Stimulated activated CD8-positive, alpha-beta memory T cell treated with anti-CD3 and anti-CD28 coated beads, Interleukin-12 subunit alpha, Interleukin-12 subunit beta, amount 100 ng/mL, for 4 hours (primary cell): ENCODE measurements at places on chromosomes 5 and 9.

DNA sequence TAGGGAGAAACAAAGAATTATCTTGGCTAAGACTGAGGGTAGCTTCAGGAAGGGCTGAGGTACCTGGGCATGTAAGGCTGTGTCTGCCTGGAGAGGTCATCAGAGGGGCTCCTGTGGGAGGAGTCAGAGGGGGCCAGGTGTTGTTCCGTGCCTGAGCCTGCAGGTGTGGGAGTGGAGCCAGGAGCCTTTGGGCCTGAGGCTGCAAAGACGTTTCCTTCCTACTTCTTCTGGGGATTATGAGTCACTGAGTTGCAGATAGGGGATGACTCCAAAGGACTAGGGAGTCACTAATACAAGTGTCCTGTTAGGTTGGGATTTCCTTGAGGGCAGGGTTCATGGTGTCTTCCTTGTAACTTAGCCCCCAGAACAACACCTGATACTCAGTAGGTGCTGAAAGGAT is 391.1 kb downstream of the ARHGEF28 start:
- no peak for DNase-seq

- no peak for DNase-seq
Measured at GRCh38 chr5:151958111-151958510, 33.5 kb upstream of the GLRA1 start.

GRCh38 chr5:68428231-68428811 is 212.8 kb downstream of the PIK3R1 start:
- DNase-seq = no peak

DNA sequence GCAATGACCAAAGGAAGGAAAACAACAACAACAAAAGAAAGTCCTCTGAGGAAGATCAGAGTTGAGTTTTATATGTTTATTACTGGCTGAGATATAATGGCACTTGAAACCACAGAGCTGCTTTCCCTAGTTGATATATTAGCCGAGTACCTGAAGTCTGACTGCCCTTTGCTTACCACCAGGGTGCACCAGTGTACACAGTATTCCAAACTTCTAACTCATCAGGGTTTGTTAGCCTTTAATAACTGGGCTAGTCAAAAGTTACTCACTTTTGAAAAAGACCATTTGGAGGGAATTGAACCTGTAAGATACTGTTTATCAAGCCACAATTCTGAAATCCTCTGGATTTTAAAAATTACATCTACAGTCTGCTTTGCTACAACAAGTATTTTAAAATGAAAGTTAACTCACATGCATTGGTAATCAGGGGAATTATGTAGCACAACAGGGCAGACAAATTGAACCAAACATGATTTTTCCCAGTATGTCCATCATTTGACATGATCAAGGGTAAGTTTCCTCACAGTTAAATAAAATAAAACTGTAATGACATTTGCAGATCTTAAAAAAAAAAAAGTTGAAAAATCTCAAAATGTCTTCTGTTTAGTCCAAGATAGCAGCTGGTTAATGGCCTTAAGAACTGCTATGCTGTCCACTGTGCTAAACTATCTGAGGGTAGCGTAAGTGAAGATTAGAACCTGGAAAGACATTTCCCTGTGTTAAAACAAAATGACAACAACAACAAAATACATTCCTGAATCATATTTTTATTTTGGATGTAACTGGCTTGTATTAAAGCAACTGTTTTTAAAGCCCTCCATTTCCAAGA is 57.3 kb upstream of the C6 start:
- no peak for DNase-seq

- DNase-seq = no peak
Measured at GRCh38 chr9:78291240-78291925, 5.5 kb upstream of the PSAT1 start.

GRCh38 chr5:120413686-120414085 is 50.4 kb upstream of the PRR16 start:
- DNase-seq = no peak

DNA sequence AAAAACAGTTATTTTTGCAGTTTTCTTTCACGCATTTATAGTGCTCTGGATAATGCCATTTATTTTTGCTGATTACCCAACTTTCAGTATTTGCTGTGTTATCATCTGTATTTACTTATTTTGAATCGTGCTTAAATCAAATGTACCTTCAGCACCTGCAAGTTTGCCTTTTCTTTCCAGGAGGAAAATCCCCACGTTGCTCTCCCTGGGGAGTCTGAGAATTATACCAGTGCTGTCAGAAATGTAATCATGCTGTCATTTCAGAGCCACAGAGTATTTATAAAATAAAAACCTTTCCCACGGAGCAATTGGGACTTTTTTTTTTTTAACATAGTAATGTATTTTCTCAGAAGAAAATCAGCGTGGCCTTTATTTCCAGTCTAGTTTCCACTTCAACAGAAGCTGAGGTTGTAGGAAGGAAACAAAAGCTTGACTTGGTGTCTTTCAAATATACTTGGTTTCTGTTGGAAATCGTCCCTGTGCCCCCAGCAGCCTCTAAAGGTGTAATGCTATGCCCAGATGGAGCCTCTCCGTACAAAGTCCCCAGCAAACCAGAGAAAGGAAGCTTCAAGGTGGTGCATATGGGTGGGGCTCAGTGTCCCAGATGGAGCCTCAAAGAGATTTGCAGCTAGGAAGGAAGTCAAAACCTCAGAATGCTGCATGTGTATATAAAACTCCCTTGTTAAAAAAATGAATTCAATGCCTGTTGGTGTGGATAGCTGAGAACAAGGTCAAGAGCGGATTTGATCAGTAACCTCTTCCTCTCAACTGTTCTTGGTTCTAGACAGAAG is 2.1 kb downstream of the GPR150 start:
- DNase-seq = no peak

GRCh38 chr9:98995059-98995671 is 51.5 kb downstream of the COL15A1 start:
- DNase-seq = no peak

- DNase-seq = no peak
Measured at GRCh38 chr9:89467278-89467625, 30.7 kb downstream of the SEMA4D start.
